ENCODE measurements at places on chromosomes 6 and 20.

DNA sequence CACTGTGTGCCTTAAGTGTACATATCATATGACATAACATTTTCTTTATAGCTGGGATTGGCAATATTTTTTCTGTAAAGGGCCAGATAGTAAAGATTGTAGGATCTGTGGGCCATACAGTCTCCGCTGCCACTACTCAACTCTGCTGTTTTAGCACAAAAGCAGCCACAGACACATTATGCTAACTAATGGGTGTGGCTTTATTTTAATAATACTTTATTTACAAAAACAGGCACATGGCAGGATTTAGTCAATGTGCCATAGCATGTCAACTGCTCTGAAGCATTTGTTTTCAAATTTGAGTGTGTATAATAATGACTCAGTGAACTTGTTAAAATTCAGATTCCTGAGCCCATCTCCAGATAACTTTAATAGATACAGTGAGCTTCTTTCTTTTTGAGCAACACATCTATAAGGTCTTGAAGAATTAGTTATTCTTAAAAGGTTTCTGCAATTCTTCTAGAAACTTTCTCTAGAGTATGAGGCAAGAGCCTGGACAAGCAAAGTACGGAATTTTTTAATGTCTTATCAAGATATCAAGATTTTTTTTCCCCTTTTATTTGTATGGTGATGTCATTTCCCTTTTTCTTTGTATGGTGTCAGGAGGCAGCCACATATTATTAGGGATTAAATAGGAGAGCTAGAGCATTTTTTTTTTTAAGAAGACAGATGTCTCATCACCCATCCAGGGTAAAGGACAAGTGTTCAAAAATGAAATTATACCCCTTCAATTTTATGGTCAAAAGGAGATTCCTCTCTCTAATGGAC, 518.3 kb downstream of the DHX35 start:
- no peak for DNase-seq

GRCh38 chr6:84448331-84448730, 220.9 kb upstream of the CEP162 start:
- no peak for DNase-seq

DNA sequence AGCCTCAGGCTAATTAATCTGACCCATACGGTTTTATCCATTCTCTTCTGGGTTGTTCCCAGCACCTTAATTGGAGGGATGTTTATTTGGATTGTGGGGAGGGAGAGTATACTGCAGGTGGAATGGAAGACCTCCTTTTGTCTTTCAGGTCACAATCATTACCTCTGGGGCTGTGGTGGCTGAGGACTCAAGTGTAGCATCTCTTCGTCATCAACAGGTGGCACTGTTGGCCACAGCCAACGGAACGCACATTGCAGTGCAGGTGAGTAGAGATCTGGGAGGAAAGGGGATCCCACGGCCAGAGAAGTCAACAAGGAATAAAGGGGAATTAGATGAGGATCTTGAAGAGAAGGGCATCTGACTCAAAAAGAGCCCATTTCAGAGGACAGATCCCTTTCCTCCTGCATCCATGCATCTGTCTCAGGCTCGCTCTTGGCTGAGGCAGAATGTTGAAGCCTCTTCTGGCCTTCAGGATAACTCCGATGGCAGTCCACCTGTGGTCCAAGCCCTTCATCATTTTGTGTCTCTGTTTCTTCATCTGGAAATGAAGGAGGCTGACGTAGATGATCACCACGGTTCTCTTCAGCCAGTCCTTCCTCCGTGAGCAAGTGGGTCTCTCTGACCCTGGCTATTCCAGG, 3.2 kb upstream of the DEF6 start:
- no peak for DNase-seq

- no peak for DNase-seq
Observed at GRCh38 chr6:118080547-118080946, 173.5 kb downstream of the SLC35F1 start.

- DNase-seq, result no peak
Observed at GRCh38 chr20:34528921-34529297, 12.7 kb downstream of the DYNLRB1 start.

GRCh38 chr6:109449795-109450673, 5.5 kb downstream of the MICAL1 start:
- no peak for DNase-seq

GRCh38 chr6:130020073-130020906, 1.9 kb downstream of the L3MBTL3 start:
- no peak for DNase-seq

- no peak for DNase-seq
Observed at GRCh38 chr20:35027301-35027700, 65.3 kb downstream of the TRPC4AP start.

DNA sequence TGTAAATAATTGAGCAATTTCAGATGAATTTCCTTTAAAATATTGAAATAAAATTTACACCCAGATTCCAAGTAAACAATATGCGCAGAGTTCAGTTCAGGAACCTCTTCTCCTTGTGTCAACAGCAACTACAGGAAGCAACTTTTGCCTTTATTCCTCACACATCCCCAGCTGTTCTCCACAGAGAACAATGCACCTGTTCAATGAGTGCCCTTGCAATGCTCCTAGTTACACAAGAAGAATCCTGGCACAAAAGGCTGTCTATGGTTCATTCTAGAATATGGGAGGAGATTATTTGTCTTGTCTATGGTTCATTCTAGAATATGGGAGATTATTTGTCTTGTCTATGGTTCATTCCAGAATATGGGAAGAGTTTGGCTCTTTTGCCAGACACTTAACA, 454.9 kb downstream of the BTBD3 start:
- no peak for DNase-seq

DNA sequence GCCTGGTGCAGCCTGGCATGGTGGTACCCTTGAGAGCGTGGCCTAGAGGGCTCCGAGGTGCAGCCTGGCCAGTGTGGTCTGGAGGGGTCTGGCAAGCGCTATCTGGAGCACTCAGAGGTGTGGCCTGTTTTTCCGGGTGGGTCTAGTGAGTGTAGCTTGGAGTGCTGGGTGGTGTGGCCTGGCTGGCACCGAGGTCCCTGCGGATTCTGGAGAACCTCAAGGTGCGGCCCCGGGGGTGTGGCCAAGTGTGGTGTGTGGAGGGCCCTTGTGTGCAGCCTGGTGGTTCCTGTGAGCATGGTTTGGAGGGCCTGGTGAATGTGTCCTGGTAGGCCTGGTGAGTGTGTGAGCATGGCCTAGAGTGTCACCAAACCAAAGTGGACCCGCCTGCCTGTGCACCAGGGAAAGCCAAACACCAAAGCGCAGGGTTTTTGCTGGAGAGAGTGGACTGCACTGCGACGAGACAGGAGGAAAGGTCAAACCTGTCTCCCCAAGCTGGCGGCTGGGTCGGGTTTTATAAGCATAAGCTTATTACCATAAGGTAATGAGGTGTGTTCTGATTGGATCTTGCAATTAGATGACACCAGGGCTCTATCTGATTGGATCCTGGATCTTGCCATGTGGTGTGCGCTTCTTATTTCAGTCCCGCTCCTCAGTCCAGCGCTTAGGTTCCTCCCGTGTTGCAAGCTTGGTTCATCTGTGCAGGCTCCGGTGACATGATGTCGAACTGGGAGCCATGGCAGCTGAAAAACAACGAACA, 35.7 kb downstream of the IGF2R start:
- no peak for DNase-seq

- no peak for DNase-seq
Observed at GRCh38 chr6:120604510-120604909, 729.8 kb downstream of the TBC1D32 start.

GRCh38 chr6:34248198-34248726, 544 bp downstream of the SMIM29 start:
- DNase-seq, result no peak

- peak; percentile 38 for DNase-seq
Observed at GRCh38 chr20:4740774-4741431, 19.2 kb downstream of the PRND start.

GRCh38 chr6:40936818-40937251, 102.2 kb downstream of the UNC5CL start:
- no peak for DNase-seq

DNA sequence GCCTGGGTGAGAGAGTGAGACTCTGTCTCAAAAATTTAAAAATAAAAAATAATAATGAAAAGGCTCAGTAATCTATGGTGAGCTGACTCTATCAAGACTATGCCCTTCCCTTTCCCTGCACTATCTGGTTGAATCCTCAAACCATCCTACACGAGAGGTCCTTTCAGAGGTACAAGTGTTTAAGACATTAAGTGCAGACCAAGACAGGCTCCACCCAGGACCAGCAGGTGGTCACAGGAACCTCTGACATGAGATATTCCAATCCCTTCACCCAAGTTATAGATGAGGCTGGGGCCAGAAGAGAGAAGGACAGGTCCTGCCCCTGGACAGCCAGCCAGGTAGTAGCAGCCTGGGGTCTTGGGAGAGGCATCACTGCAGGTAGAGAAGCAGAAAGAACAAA, 182.6 kb downstream of the NFATC2 start:
- no peak for DNase-seq

- no peak for DNase-seq
Observed at GRCh38 chr20:37901240-37901639, 1.7 kb upstream of the VSTM2L start.

DNA sequence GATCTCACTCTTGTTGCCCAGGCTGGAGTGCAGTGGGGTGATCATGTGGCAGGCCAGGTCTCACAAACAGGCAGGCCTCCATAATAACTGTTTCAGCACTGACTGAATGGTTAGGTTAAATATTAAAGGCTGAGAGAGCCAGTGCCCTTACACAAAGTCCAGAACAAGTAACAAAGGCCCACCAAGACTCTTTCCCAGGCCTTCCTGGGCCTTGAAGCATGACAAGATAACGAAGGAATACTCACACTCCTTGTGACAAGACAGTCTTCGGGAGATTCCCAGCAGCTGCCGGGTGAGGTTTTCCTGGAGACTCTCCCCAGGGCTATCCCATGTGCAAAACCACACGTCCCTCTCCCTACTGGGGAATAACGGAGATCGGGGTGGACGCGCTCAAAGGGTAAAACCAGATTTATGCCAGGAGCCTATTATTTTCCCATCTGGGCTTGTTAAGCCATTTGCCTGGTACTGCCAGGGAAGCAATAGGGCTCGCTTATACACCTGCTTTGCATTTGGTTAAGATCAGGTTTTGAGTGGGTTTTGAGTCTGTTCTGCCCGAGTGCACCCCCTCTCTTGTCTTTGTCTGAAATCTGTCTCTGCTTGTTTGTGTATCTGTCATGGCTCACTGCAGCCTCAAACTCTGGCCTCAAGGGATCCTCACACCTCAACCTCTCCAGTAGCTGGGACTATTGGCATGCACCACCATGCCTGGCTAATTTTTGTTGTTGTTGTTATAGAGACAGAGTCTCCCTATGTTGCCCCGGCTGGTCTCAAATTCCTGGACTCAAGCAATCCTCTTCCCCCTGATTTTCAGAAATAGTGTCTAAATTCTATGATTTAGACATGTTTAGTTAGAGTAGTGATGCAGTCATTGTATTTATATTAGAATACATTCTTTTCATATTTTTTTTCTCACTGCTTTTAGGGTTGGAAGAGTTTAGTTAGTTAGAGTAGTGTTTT, 1.4 kb upstream of the ENPP3 start:
- DNase-seq, result no peak

- DNase-seq, result no peak
Observed at GRCh38 chr6:33695451-33695887, 16.0 kb downstream of the UQCC2 start.

DNA sequence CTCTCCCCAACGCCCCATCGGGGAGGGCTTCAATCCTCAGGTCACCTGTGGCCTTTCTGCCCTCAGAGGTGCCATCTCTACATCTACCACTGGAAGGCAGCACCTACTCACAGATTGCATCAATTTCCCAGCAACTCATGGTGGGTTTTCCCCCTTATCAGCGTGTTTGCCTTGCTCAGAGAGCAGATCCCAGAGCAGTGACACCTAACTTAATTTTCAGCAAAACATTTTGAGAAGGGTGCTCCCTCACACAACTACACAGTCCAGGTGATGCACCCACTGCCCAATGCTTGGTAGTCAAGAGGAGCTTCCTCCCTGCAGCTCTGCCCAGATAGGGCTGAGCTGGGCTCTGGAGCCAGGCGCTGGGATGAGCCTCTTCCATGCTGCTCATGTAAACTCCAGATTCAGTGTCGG, 48.2 kb downstream of the PLG start:
- DNase-seq, result no peak

DNA sequence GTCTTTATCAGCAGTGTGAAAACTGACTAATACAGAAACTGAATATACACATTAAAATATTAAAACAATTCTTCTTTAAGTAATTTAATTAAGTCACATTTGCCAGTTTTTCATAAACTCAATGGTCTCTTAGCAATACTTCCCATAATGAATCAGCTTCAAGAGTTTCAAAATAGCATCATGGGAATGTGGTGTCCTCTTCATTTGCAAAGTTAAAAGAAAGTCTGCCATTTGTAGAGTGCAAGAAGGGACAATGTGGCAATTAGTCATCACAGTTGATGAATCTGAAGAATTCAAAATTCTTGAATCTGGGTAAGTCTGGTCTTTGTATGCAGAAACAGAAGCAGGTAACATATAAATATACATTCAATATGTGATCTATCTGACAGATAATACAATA, 38.7 kb downstream of the SYNE1 start:
- no peak for DNase-seq

GRCh38 chr6:138590796-138591709, 91.8 kb upstream of the NHSL1 start:
- peak; percentile 10 for DNase-seq

DNA sequence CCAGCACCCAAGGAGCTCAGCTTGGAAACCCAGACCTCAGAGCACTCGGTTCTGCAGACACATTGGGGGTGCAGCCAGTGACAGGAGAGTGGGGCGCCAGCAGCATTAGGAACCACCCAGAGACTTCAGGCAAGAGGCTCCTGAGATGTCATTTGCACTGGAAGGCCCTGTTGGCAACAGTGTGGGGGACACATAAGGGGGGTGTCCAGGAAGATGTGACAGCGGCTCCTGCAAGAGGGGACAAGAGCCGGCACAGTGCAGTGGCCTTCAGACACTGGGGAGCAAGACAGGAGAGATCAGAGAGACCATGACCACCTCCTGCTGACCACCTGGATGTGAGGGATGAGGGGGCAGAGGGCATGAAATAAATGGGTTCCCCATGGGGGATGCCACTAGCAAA, 207.1 kb upstream of the SNX9 start:
- no peak for DNase-seq

DNA sequence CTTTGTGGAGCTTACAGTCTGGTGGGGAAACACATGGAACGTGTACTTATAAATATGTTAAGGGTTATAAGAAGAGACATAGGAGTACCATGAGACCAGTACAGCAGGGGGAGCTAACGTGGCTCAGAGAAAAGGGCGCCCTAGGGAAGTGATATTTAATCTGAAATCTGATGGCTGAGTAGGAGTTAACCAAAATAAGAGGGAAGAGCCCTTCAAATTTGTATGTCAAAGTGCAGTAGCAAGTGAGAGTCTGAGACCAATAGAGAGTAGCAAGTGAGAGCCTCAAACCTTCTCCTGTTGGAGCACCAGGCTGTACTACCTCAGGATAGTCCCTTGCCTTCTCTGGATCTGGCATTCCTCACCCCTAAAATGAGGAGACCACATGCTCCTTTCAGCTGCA, 6.1 kb upstream of the PKIG start:
- DNase-seq, result peak; percentile 48

Measured in GDM1 (cell line).